HS-27A (cell line): ENCODE measurements at places on chromosomes 7 and 10.

GRCh38 chr7:104272767-104273384, 55.5 kb upstream of the LHFPL3 start:
- DNase-seq, result no peak

- DNase-seq, result no peak
Measured at GRCh38 chr7:2272031-2272430, 30.0 kb downstream of the NUDT1 start.

DNA sequence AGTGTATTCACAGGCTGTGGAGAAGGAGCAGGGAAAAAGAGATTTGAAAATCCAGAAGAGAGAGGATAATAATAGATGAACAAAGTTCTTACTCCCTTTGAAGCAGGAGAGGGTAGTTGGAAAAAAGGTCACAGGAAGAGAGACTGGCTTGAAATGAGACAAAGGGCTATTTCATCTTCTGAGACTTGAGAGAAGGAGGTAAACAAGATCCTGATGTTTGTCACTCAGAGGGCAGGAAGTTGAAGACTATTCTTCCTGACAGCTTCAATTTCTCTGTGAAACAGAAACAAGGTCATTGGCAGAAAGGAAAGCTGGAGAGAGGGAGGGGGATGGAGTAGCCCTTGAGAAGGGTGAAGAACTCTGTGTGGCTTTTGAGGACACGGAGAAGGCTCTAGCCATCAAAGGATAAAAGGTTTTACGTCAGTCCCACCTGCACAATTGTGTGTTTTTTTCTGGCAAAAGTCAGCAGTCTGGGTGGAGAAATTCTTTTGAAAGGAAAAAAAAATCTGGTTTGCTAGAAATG, 216.1 kb upstream of the STEAP4 start:
- no peak for DNase-seq

GRCh38 chr7:6443372-6443941, 4.3 kb downstream of the DAGLB start:
- peak; percentile 91 for DNase-seq

DNA sequence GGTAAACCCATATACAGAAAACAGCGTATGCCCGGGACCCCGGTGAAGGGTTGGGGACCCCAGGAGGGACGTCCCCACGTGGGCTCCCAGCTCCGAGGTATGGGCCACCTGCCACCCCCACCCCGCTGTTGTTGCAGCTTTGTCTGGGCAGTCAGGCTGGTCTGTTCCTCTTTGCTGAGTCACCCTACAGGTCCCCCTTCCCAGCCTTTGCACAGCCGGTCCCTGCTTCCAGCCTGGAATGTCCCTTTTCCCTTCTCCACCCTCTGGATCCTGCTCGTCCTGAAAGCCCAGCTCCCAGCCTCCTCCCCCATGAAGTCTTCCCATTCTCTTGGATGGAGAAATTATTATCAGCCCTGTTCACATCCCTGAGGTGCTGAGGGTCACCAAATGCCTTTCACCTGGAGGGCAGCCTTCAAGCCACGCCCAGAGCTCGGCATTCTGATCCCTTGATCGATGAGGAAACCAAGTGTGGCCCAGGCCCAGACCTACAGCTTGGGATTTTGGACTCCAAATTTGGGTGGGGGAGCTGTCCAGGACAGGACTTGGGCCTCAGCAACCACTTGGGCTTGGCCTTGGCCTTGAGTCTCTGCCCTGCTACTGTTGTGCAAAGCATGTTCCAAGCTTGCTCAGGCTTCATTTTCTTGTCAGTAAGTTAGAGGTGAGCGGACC, 2.6 kb downstream of the CLDN4 start:
- DNase-seq, result no peak

DNA sequence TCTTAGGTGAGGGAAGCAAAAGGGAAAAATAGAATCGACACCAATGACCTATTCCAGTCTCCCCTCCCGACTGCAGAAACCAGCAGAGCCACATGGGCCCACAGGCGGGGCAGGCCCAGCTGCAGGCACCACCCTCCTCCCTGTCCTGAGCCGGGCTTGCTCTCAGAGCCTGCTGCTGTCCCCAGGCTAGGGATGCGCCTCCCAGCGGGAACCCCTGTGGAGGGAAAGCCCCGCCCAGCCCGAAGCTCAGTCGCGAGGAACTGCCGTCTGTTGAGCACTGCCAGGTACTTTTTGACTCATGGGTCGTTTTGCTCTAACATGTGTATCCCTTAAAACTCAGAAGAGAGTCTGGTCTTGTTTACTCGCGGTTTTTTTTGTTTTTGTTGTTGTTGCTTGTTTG, 124.5 kb upstream of the RET start:
- DNase-seq, result no peak

DNA sequence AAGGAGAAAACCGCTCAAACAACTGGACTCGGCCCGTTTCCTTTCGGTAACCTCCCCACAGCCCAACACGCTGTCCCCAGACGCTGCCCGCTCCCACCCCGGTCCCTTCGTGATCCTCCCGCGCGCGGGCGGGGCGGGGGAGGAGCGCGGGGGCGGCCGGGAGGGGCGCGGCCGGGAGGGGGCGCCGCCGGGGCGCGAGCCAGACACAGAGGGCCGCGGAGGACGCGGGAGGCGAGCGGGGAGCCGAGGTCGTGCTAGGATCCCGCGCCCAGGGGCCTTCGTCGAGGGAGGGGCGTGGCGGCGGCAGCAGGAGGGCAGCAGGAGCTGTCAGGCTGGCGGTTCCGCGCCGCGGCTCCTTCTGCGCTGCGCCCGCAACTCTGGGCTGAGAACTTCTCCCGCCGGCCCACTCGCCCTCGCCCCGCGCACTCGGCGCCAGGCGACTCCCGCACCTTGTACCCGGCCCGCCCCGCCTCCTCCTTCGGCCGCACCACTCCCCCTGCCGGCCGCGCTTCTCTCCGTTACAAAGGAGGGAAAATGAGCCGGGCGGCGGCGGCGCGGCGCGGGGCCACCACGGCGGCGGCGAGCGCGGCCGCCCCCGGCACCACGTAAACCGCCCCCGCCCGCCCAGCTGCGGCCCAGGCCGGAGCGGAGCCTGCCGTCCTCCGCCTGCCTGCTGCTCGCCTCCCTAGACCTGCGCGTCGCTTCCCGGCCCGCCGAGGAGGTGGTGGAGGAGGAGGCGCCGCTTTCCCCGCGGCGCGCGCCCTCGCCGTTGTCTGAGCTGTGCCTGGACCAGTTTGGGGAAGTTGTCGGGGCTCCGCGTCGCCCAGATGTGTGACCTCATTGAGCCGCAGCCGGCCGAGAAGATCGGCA, at the start of gene CDK14:
Gene CDK14, plus strand, starts transcription at position 521 of the 870 bp plus-strand sequence. Its CDS starts 307 bp downstream, at position 828.
- no peak for DNase-seq

DNA sequence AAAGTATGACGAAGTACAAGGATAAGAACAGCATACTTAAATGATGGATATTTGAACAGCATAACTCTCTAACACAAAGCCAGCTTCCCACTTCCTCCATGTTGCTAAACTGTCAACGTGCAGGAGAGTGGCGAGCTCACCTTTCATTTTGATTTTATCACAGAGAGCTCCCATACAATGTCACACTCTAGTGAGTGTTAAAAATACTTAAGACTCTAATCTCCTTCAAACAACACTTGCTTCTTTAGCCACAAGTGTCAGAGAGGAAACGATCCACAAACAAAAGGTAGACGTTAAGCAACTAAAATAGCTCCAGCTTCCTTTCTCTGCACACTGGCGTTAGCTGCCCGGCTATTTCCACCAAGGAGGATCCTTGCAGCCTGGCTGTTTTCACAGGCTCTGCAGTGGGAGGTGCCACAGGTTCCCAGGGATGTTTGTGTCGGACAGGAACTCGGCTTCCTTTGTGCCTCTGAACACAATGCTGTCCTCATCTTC, 194.6 kb downstream of the COBL start:
- DNase-seq, result no peak

DNA sequence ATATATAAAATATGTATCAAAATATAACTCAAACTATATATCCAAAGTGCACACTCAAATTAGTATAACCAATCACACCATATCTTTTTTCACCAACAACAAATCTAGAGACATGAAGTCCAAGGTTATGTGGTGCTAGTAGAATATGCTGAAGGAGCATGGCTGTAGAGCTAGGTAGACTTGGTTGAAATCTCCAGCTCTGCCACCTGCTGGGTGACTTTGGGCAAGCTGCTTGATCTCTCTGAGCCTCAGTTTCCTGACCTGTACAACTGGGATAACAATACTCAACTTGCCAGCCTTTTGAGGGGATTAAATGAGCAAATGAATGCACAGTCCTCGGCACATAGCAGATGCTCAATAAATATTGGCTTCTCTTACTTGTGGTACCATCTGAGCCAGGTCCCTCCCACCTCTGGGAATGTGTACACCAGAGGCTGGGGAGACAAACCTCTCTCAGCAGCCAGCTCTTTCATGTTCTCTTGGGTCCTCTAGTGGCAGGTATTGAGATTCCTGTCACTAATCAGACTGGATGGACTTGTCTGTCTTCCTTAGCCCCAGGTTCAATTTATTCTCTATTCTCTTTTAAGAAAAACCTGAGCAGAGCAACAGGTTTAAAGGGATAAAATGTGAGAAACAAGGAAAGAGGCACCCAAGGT, 94.3 kb upstream of the PDE1C start:
- peak; percentile 62 for DNase-seq

DNA sequence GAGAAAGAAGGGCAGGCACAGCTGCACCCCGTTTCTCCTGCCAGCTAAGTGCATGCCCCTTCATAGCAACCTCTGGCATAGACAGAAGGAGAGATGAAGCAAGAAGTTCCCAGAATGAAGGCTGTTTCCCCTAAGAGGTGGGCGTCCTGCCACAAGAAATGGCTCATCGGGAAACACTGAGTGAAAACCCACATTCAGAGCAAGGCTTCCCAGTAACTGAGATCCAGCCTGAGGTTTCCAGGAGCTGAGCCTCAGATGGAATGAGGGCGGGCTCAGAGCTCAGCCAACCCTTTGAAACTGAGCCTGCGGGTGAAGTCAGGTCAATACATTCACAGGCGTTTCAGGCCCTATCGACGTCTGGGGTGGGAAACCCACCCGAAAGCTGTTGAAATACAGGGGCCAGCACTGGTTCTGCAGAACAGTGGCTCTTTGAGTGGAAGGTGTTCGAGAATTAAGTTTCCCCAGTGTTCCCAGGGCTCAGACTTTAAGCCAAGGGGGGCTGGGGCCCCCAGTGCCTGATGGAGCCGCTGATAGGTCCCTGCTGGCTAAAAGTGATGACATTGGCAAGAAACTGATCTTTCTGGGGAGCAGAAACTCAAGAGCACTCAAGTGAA, 510.2 kb downstream of the RPS24 start:
- no peak for DNase-seq

DNA sequence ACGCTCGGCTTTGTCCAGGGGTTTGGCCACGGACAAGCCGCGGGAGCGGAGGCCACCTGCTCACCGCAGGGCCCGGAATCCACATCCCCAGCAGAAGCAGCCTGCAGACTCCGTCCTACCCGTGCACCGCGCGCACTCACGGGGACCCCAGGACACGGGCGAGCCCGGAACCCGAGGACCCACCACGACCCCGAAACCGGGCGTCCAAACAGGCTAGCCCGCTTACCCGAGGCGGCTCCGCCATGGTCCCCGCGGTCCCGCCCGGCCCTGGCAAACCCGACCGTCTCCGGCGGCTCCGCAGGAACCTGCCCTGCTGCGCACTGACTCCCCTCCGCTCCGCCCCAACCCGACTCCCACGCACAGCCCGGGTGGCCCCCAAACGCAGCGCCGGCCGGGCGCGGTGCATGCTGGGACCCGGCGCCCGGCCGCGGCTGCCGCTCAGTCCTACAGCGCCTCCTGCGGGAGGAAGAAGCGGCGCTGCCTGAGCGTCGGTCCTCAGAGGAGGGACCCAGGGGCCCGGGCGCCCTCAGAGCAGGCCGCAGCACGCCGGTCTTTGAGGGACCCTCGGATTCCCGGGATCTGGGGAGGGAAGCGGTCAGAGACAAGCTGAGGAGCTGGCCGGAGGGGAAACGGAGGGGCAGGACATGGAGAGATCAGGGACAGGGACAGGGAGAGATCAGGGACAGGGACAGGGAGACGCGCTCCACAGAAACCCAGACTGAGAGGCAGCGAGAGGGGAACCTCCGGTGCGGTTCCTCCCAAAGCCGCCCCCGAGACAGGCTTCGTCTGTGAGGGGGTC, at the start of gene ZNF786:
Gene ZNF786, minus strand, starts transcription at position 322 of the 799 bp plus-strand sequence. Its CDS starts 78 bp downstream, at position 244.
- DNase-seq, result peak; percentile 1

- no peak for DNase-seq
Measured at GRCh38 chr10:71806704-71807556, 33.6 kb upstream of the VSIR start.

DNA sequence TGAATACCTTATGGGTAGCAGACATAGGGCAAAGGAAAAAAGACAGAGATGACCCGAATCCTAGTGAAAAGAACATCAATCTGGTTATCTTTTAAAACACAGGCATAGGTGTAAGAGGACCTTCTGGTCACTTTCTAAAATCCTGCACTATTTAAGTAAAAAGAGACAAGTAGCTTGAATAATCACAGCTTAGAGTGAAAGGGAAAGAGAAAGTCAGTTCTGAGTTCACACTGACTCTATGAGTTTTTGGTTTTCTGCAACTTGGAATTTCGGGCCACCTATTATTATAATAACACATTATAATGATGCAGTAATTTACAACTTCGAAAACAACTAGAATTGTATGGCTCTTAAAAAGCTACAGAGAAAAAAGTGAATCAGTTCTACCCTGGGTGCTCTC, 247.8 kb downstream of the DOCK4 start:
- DNase-seq, result no peak

- peak; percentile 63 for DNase-seq
Measured at GRCh38 chr7:156897673-156898072, 4.7 kb upstream of the LMBR1 start.

GRCh38 chr7:146791344-146792285, 675.0 kb downstream of the CNTNAP2 start:
- DNase-seq, result no peak

DNA sequence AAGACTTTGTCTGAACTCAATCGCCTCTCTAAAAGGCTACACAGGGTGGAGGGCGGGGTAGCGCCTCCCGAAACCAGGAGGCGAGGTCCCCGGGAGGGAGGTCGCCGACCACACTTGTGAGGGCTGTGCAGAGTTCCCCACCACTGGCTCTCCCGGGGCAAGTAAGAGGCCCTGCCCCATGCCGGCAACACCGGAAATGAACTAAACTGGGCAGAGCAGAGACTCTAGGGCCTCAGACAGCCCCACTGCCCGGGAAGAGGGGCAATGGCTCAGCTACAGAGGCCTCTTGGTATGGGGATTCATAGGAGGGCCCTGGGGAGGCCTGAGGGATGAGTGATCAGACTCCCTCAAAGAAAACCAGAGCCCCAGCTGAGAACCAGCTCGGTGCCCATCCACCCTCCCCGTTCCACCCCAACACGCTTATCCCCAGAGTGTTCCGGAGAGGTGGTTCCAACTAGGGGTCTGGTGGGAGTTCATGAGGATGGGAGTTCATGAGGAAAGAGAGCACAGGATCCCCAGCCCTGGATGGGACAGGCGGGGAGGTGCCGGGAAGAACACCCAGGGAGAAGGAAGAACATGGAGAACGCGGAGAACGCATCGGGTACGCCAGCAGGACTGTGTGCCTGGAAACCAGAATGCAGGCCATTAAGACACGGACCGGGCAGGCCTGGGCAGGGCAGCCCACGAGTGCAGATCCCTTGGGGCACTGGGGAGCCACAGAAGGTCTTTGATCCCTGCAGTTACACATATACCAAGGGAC, 89.4 kb upstream of the MYL10 start:
- no peak for DNase-seq

- no peak for DNase-seq
Measured at GRCh38 chr10:114239994-114240345, 916 bp downstream of the VWA2 start.

GRCh38 chr10:33494694-33495265, 160.3 kb upstream of the NRP1 start:
- DNase-seq, result no peak

GRCh38 chr10:62076891-62077290, 175.4 kb downstream of the ARID5B start:
- peak; percentile 51 for DNase-seq
